ENCODE measurements at places on chromosomes 6 and 20.
A peak's percentile ranks its signal among the peaks of the same experiment; 100 is the strongest.

DNA sequence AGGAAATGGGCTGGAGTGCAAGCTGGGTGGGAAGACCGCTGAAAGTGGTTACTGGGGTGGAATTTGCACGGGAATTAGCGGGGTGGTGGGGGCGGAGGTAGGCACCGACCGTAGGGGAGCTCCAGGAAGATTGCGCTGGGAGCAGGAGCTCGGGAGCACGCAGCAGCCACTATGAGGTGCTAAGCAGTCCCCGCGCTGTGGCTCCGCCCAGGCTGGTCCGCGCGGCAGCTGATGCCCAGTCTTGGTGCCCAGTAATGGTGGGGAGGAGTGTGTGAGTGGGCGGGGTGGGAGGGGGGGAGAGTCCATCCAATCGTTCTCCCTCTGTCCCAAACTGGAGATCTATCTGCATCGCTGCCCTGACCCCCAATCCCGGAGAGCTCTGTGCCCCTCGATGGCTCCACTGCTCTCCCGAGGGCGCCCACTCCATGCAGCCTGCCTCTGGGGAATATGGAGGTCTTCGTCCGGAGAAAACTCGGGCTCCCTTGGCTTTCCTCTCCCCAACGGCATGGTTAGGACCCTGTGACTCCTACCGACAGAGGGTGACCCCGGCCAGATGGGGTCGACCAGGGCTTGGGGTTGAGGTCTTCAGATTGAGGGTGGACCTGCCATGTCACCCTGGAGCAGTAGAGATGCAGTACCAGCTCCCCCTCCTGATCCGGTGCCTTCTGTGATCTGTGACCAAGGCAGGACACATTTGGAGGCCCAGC is 5.3 kb downstream of the TP53TG5 start:
- DNase-seq = no peak

GRCh38 chr6:85552652-85553051 is 41.0 kb downstream of the SNX14 start:
- DNase-seq = no peak

- no peak for DNase-seq
These were observed 159.9 kb downstream of the LINC00237 start for GRCh38 chr20:20946122-20946759.

DNA sequence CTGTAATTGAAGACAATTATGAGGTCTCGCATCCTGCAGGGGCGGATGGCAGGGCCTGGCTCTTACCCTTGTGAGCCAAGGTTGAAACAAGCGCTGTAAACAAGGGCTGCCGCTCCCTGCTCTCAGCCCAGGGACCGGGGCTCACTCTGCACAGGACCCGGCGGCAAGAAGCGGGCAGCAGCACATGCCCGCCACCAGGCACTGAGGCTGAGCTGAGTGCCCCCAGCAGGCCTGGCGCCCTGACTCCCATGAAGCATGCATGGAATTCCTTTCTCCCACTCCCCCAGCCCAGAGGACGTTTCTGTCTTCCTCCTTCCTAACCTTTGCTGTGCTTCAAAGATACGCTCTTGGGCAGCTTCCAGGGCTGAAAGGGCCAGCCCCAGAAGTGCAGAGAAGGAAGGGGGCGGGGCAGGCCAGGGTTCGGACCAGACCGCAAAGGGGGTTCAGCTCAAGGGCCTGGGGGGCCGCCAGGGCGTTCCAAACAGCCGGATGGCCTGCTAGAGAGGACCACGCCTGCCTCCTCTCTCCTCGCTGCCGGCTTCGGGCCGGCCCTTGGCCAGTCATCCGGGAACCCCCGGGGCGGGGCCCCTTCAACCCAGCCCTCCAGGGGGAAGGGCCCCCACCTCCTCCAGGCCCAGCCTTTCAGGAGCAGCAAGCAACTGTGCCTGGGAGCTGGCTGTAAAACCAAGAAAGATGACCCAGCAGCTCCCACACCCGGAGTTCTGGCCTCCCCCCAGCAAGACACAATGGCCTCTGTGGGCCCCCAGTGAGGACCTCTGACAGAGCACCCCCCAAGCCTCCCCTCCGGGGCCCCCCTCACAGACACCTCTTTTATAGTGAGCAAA is 109.9 kb downstream of the NOL4L start:
- DNase-seq = no peak

DNA sequence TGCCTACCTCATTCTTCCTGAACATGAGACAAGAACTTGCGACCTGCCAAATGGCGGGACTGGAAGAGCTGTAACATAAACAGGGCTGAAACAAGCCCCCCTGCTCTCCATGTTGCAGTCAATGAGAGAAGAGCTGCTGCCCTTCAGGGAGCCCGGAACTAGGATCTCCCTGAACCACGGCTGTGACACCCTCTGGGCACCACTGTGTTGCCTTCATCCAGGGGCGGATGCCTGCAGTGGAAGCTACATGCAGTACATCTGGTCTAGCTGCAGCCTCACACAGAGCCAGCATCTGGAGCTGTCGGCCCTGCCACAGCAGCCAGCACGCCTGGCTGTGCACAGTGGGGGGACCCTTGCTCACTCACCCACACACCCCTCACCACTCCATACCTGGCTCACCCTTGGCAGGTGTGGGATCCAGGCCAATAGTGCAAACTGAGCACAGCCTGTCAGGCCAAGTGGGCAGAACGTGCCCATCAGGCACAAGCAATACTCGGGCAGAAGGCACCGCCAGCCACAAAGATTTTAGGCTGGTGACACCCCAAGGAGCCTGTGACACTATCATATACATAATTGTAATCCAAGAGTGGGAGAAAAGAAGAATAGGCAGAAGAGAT is 451.3 kb downstream of the HTR1B start:
- DNase-seq = no peak

DNA sequence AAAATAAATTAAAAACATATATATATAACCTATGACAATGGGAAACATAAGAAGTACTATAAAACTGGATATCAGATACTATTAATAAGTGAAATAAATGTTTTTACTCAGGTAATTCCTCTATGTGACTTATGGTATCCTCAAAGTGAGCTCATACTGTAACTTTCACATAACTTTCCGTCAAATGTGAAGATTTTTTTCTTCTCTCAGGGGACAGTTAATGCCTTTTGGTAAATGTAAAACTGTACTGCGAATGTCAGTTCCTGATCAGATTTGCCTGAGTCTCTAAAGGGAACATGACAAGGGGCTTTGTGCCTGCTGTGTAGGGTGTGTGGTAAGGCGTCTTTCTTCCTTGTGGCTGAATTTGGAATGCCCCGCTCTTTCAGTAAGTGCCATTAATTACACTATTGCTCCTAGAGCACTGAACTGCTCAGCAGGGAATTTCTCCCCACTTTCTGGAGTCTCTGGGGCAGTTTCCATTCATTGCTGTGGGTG is 271.8 kb downstream of the PRL start:
- DNase-seq = no peak

DNA sequence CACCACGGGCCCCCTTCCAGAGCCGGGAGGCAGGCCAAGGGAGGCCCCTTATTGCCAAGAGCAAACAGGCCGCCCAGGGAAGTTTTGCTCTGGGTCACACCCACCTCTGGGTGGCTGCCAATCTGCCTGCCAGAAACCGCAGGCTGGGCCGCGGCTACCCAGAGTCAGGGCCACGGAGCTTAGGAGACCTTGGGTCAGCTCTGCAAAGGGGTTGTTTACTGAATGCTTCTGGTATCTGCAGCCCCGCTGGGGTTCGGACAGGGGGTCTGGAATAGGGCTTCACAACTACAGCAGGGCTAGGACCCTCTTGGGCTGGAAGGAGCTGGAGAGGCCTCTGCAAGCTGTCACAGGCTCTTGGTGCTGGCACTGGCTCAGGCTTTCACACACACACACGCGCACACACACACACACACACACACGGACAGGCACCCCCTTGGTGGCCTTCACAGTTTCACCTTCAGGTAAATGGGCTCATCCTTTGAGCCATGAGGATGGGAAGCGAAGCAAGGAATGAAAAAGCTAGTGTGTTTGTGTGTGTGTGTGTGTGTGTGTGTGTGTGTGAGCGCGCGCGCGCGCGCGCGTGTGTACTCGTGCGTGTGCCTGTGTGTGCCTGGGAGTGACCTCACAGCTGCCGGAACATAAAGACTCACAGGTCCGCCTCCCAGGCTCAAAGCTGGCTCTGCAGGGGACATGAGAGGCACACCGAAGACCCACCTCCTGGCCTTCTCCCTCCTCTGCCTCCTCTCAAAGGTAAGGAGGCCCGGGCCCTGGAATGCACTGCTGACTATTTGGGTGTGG is at the start of gene CCN5:
Gene CCN5, plus strand, starts transcription at position 669 of the 798 bp plus-strand sequence. Its CDS starts 22 bp downstream, at position 691.
- peak; percentile 27 for DNase-seq

DNA sequence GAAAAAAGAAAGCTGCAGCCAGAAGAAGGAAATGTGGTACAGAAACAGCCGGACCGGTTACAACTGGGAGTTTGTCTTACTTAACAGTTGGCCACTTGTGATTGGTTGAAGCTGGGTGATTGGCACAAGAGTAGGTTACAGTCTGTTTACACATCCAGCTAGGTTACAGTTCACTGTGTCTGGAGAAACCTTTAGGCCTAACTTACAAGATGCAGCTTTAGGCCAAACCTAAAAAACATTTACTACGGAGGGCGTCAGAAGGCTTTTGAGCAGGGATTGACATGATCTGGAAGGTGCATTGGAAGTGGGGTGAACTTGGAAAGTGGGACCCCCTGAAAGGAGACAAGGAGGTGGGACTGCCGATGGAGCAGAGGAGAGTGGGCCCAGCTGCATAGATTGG is 122.3 kb downstream of the BANF2 start:
- no peak for DNase-seq

GRCh38 chr6:148667395-148667794 is 79.4 kb upstream of the UST start:
- no peak for DNase-seq

DNA sequence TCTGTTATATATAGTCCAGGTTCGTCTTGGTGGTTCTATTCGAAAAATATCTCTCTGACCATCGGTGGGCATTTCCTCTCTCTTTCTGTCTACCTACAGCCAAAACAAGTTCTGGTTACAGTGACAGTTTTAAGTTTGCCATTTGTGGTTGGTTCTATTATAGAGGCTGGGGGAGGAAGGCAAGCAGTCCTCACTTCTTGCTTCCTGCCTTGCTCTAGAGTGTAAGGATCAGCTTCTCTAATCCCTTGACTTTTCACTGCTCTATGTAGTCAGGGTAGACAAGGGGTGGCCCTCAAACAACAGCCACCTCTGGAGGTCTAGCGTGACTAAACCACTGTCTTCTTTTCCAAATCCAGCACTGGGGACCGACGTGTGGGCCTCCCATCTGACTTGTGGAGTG is 16.1 kb downstream of the E2F3 start:
- DNase-seq = no peak

DNA sequence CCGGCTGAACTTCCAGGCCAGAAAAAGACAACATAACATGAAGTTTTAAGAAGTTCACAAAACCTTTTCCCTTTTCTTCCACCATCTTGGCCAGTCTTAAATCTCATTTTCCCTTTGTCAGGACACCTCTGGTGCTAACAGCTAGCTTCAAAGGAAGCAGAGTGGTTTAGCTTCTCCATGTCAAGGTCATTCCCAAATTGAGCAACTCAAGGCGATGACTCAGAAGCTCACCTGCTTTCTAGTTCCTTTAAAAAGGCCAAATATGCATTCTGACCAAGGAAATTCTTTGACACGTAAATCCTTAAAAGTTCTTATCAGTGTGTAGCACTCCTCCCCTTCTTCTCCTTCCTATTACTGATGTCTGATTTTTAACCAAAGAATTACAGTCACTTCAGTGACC is 69.6 kb upstream of the VGLL2 start:
- no peak for DNase-seq

GRCh38 chr20:23084845-23085365 is 1.2 kb downstream of the CD93 start:
- DNase-seq = no peak

GRCh38 chr6:44627091-44627882 is 239.8 kb downstream of the CDC5L start:
- DNase-seq = no peak

GRCh38 chr6:51630011-51630410 is 457.4 kb downstream of the PKHD1 start:
- DNase-seq = no peak

DNA sequence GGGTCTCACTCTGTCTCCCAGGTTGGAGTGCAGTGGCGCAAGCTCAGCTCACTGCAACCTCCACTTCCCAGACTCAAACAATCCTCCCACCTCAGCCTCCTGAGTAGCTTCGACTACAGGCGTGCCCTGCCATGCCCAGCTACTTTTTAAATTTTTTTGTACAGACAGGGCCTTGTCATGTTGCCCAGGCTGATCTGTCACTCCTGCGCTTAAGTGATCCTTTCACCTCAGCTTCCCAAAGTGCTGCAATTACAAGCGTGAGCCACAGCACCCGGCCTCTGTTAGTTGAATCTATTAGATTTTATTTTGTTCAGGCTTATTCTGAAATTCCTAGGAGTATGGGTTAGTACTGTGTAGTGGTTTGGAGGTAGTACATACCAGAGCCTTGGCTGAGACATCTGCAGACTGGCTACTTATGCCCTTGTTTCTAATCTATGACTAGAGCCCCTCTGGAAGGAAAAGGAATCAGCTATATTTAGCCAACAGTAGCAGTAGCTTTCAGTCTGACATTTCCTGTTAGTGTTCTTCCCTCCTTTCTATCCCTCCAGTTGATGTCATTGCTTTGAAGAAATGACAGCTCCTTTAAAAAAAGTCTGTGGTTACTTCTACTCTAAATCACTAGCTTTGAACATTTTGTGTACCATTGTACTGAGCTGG is 74.4 kb downstream of the ITCH start:
- DNase-seq = no peak

- no peak for DNase-seq
These were observed 543.5 kb downstream of the MMUT start for GRCh38 chr6:48919555-48919954.

DNA sequence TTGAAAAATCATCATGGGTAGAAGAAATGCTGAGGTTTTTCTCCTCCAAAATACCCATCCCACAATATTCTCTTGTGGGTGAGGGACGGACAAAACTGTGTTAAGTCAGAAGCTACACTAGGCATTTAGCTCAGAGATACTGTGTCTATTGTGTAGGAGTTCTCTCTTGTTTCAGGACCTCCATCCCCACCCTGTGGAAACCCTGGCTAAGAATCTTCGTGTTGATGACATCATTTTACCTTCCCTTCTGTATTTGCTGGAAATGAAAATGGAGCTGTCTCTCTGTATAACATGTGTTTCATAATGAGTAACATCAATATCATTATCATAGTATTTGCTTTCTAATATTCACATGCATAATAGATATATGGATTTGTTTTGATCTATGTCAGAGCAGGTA is 1193.0 kb upstream of the CITED2 start:
- no peak for DNase-seq
